GM23338 (cell line): ENCODE measurements at places on chromosomes 11 and 22.

GRCh38 chr11:88303037-88303436 lies 34.5 kb downstream of the CTSC start:
- no peak for DNase-seq

DNA sequence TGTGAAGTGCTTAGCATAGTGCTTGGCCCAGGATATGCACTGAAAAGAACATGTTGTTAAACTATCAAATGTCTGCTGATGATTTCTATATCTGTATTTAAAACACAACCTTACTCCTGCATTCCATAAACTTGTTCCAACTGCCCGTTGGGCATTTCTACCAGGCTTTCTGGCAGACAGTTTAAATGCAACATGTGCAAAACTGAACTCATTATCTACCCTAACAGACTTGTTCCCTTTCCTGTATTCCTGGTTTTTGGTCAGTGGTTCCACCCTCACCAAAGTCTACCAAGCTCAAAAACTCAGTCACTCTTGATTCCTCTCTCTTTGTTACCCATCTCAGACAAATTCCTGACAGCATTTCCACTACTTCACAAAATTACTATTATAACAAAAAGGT lies 6.5 kb upstream of the RAB38 start:
- DNase-seq: no peak

DNA sequence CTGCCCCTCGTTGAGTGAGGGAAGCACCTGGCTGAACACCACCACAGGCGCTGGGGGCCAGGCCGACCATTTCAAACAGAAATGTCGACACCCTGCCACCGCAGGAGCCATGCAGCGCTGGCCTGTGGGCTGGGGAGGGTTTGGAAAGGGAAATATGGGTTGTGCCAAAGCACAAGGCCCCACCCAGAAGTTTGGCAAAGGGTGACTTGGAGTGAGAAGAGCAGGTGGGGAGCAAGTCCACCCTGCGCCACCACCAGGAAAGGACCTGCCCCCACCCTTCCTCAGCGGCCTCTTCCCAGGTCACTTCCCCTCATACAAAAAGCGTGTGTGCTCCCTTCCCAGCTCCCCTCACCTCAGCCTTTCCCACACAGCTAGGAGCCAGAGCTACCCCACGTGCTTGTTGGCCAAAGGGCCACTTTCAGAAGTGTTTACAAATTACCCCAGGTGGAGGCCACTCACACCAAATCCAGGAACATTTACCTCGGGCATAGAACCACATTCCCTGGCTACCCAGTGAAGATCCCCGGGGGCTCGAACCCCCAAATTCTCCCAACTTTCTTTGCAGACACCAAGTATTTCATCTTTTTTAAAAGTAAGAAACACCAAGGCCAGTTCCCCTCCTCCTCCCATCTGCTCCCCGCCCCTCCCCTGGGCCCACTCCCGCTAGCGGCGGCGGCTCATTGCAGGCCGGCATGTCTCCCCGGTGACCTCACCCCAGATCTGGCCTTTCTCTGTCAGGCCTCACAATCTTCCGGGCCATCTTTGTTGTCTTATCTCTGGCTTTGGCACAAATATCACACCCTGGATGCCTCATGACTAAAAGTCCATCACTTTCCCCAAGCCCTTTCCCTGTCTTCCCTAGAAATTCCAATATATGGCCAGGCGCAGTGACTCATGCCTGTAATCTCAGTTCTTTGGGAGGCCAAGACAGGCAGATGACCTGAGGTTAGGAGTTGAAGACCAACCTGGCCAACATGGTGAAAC lies 20.5 kb upstream of the SCGB1A1 start:
- no peak for DNase-seq

DNA sequence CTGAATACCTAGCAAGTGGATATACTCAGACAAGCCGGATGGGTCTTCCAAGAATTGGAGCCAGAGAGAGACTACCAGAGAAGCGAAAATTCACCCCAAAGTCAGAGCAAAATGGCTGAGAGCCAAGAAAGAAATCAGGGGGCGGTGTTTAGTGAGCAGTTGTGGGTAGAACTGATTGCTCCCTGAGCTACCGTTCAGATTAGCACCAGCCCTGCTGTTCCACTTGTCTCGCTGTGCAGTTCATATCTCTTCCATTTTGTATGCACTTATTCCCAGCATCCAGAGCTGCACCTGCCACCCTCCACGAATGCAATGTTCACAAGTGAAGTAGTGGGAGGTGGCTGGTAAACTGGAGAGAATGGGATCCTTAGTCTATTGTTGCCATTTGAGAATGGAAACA lies 25.5 kb downstream of the DRD2 start:
- DNase-seq: no peak

DNA sequence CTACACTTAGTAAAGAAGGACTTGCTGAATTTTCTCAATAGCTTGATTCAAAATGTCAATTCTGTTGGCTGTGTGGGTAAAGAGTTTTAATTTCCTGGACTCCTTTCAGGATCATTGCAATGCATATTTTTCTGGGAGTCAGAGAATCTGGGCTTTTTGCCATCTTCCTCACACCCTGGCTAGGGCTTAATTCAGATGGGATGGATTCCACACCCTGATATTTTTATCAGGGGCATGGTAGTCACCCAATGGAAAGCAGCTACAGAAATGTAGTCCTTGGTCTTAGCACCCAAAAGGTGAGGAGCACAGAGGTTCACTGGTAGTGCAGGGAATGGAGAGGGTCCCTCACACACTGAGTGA lies 79.3 kb downstream of the SGSM3 start:
- DNase-seq: no peak

DNA sequence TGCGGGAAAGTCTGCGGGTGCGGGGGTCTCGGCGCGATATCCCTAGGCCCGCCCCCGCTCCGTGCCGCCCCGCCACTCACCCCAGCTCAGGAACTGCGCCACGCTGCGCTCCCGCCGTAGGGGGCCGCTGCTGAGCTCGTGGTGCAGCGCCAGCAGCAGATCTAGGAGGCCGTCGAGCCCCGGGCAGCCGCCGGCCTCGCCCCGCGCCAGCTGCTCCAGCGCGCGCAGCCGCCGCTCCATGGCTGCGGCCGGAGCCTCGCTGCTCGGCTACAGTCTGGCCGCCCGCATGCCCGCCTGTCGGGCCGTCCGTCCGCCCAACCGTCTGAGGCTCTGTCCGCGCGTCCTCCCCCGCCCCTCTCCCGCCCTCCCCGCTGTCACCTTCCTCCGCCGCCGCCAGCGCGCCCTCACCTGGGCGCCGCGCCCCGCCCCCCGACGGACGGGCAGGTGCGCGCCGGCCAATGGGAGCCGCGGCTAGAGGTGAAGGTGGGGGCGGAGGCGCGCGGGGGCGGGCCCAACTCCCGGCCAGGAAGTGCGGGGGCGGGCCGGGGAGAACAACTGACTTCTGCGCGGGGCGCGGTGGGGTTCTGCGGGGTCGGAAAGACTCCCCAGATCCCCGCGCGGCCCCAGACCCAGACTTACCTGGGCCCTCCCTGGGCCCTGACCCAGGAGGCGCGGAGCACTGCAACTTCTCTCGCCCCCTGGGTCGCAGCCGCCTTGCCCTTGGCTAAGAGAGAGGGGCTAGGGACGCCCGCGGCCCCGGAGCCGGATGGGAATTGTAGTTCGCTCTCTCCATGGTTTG lies at the start of gene CDC42BPG:
Gene CDC42BPG, minus strand, starts transcription at position 324 of the 799 bp plus-strand sequence. Its CDS starts 84 bp downstream, at position 240.
- peak; percentile 97 for DNase-seq

DNA sequence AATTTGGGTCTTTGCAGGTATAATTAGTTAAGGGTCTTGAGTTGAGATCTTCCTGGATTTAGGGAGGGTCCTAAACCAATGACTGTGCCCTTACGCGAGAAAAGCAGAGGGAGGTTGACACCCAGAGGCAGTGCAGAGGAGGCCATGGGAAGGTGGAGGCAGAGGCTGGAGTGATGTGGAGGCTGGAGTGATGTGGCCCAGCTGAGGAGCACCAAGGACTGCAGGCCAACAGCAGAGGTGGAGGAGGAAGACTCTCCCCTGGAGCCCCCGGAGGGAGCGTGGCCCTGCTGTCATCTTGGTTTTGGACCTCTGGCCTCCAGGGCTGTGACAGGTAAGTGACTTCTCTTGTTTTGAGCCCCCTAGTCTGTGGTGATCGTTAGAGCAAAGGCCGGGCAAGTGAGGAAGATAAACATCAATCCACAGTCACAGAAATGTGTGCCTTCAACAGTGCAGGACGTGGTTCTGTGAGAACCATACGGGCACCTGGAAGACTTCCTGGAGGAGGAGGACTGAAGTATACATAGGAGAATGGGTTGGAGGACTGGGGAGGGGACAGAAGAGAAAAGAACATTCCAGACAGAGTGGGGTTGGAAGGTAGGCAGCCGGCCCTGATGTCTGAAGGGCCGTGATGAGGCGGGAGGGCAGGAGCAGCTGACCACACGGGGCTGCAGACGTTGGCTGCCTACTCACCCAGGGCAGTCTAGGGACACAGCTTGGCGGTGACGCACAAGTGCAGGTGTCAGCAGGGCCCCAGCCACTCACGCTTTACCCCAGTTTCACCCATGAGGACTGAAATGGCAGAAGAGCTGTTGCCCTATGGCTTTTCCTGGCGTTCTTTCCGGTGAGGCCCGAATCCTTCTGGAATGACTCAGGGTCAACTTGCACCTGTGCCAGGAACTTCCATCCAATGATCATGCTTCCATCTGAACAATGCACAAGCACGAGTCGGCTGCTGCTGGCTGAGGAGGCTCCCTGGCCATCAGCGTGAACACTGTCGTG lies 270.2 kb downstream of the CTTN start:
- DNase-seq: no peak

DNA sequence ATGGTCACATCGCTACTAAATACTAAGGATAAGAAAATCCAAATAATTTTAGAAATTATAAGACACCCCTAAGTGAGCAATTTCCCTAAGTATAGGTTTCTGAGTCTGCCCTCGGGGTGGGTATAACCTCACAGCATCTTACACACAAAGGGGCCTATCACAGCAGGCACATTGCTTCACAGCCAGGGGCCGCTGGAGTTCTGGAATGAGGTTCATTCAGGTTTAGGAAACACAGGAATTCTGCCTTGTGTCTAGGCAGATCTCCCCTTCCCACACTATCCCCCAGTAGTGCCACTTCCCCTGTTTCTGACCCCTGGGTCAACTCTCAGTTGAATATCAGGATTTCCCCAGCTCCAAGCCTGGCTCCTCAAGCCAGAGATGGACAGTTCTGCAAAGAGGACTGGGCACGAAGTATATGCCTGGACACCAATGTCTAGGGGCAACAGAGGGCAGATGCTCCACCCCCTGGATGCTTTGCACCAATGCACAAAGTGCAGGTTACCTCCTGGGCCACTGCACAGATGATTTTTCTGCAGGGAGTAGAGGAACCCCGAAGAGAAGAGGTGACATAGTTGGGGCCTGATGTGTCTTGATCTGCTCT lies 11.4 kb downstream of the TUBA8 start:
- peak; percentile 52 for DNase-seq

- DNase-seq: no peak
Measured at GRCh38 chr11:114358716-114359115, 41.6 kb downstream of the C11orf71 start.

GRCh38 chr11:1656670-1657069 lies 27.1 kb downstream of the KRTAP5-5 start:
- DNase-seq: no peak

GRCh38 chr22:42511401-42511891 lies 8.2 kb downstream of the RRP7A start:
- no peak for DNase-seq

GRCh38 chr22:27775758-27776649 lies 25.6 kb downstream of the MN1 start:
- DNase-seq: peak; percentile 66

DNA sequence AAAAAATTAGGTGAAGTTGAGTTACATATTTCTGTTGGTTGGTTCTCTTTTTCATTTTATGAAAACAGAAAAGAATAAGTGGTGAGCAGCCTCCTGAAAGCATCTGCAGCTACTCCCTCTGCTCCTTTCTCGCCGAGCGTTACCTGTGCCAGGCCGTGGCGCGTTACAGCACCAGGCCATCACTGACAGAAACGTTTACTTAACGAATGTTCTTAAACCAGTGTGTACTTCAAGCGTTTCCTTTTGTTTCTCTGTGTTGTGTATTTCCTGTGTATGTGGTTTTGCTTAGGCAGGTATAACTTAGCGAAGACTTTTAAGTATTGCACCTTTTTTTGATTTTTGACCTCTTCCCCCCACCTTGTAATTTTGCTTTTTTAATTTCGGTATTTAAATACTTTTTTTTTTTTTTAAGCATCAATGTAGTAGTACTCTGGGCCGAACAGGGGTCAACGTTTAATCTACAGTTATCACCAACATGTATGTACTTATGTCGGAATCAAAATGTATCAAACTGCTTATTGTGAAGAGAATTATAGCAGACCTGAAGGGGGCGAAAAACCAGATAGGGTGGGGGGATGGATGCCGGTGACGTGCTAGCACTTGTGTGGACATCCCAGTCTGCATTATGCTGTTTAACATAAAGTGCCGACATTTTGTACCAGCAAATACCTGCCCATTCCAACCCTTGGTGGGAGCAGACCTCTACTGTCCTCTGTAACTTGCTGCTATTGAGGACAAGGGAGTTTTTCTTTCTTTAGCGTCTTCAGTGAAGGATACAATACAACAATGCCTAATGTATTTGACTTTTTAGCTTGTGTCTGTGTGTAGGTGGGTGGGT lies 21.6 kb upstream of the ADSL start:
- DNase-seq: no peak

DNA sequence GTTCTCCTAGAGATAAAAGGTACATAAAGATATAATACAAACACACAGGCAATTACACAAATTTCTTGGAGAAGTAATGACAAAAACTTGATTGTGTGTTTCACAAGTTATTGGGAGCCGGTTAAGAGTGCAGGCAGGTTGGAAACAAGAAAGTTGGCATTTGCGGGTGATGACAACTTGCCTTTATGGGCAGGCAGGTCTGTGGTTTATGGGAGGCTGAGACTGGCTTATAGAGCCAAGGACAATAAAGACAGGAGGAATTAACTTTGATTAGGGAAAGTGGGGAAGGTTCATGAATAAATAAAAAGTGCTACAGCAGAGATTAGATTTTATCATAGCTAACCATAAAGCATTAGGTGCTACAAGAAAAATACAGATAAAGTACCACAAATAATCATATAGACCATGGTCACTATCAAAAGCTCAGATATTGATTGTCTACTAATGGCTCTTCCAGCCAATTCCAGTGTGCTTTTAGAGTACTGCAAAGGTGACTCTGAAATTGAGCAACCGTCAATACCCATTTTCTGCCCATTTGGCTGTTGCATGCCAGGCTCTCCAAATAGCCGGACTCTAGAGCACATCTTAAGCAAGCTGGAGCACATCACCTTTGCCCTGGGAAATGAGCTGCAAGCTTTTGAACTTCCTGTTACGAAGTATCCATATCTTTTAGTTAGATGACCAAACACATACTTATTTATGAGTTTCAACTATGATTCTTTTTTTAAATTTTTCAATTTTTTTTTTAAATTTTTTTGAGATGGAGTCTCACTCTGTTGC lies 33.9 kb upstream of the GAB2 start:
- DNase-seq: no peak

DNA sequence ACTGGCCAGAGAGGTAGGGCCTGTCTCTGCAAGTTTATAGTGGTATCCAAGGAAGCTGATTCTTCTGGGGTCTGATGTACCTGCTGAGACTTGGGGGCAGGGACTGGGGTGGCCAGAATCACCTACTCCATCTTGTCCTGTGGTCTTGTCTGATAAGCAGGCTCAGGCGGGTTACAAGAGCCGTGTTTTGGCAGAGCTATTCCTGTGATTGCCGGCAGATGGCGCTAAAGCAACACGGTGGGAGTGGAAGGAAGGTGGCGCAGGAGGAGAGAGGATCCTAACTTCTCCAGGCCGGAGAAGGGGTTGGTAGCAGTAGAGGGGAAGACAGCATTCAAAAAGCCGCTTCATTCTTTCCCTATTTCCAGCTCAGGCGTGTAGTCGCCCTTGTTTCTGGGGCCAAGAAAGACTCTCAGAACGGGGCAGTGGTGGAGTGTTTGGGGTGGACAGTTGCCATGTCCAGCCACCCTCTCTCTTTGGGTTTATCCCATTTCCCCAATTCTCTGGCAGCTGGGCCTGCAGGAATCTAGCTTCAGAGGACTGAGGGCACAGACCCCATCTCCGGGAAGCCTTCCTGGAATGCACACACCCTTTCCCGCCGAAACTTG lies 15.1 kb downstream of the CHRM1 start:
- DNase-seq: peak; percentile 92
